GM18507 (cell line): ENCODE measurements at places on chromosomes 1 and 21.

GRCh38 chr1:90717356-90717664, 208 bp upstream of the BARHL2 start:
- DNase-seq: no peak

DNA sequence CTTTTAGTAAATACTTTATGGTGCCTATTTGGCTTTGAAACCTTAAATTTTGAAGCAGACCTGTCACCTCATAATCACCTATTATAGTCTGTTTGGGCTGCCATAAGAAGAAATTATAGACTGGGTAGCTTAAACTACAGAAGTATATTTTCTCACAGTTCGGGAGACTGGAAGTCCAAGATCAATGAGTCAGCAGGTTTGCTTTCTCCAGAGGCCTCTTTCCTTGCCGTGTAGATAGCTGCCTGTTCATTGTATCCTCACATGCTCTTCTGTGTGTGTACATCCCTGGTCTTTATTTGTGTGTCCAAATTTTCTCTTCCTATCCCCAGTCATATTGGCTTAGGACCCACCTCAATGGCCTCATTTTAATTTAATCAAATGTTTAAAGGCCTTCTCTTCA, 518.2 kb downstream of the ADGRL2 start:
- DNase-seq: no peak

DNA sequence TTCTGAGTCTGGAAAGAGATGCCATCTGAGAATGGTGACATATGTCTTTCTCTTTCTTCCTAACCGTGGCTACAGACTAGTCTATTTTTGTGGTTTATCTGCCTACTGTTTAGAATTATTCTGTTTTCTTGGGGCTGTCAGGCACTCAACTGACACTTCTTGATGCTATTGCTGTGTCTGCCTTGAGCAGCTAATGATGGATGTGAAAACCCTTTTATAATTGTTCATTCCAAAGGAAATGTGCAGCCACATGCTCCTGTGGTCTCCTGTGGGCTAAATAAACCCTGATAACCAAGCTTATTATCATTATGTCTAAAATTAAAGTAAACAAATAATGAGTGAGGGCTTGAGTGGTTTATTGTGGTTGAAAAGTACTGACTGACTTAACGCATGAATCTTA, 52.7 kb upstream of the CXADR start:
- no peak for DNase-seq

GRCh38 chr1:175173531-175173930, 19.0 kb downstream of the KIAA0040 start:
- DNase-seq: no peak

- no peak for DNase-seq
Observed at GRCh38 chr1:112878321-112878720, 77.7 kb downstream of the SLC16A1 start.

GRCh38 chr1:90718411-90719329, 1.6 kb upstream of the BARHL2 start:
- DNase-seq: no peak

- no peak for DNase-seq
Observed at GRCh38 chr1:68276448-68276847, 44.1 kb upstream of the WLS start.

DNA sequence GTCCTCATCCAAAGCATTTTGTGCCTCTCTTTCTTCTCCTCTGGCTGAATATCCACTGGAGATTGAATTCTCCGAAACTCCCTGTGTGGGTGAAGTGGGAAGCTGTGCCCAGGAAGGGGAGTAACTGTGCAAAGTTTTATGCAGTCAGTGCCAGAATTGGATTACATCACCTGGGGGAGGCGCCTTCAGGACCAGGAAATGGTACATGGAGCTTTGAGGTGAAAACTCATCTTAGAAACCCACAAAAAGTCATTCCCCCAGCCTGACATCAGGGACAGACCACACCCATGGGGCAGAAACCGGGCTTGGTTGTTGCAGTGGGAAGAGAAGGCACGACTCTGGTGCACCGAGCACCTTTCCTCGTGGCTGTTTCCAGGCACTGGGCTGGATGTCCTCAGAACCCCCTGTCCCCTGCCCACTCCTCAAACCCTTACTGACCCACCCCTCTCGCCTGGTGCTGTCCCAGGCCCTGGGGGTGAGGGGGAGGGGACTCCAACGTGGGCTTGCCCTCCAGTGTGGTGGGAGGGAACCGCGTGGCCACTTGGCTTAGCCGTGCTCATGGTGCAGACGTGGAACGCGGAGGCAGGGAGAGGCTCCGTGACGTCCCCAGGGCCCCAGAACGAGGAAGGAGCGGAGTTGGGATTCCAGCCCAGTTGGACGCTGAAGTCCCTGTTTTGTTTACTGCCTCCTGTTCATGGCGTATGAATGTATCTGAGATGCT, 15.7 kb downstream of the TFF3 start:
- no peak for DNase-seq

DNA sequence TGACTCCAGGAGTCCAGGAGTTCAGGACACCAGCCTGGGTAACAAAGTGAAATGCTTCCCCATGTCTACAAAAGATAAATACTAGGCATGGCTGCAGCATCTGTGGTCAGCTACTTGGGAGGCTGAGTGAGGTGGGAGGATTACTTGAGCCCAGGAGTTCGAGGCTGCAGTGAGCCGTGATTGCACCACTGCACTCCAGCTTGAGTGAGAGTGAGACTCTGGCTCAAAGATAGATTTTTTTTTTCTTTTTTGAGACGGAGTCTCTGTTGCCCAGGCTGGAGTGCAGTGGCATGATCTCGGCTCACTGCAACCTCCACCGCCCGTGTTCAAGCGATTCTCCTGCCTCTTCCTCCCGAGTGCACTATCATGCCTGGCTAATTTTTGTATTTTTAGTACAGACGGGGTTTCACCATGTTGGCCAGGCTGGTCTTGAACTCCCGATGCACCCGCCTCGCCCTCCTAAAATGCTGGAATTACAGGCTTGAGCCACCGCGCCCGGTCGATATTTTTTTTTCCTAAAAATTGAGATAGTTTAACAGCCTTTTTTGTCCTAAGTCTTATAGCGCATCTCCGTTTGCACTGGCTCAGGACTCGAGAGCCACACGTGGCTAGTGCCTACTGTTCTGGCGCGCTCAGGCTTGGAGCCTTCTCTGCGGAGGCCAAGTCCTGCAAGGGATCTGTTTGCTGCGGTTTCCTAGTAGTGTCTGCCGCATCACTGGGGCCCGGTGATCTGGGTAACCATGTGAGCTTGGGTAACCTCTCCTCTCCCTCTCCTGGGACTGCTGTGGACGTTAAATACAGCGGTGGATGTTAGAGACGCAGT, 1.0 kb upstream of the MFN2 start:
- no peak for DNase-seq

DNA sequence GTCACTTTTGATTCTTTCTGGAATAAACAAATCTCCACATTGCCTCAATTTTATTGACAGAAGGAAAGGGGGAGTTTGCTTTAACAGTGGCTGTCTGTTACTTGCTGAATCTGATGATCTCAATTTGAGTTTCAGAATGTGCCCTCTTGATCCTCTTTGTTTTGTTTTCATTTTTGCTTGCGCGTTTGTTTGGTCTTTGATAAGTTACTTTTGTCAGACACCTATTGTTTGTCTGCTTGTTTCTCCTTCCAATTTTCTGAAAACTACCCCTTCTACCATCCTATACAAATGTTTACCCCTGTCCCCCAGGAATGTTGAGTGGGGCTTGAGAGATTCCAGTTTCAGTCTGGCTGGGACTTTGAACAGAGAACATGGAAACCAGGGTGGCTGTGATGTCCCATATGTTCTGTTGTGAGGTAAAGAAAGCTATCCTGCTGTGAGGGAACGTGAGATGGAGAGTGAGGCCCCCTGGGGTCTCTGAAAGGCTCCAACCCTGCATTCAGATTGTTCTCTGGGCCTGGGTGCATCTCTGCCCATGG, 11.8 kb upstream of the XCL2 start:
- no peak for DNase-seq

DNA sequence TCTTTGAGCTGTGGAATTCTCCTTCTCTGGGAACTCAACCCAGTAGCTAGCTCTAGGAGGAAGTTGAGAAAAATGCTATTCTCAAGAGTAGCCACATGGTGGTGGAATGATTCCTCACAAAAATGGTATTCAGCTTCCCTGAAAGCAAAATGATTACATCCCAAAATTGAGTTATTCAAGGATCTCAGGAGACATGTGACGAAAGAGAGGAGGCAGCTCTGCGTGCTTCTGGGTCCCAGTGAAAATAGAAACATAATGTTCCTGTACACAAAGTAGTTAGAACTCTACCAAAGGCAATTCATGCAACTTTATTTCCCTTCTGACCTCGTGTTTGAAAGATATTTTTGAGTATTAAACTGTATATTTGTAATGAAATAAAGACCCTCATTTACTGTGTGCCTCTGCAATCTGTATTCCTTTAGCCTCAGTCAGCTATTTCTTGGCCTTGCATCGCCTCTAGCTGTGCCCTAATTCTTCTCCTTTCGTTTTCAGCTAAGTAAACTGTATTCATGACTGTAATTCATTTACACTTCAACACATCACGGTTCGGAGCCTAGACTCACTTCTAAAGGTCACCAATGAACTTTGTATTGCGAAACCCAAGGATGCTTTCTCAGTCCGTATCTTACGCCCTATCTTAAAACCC, 167.3 kb downstream of the FASLG start:
- no peak for DNase-seq

DNA sequence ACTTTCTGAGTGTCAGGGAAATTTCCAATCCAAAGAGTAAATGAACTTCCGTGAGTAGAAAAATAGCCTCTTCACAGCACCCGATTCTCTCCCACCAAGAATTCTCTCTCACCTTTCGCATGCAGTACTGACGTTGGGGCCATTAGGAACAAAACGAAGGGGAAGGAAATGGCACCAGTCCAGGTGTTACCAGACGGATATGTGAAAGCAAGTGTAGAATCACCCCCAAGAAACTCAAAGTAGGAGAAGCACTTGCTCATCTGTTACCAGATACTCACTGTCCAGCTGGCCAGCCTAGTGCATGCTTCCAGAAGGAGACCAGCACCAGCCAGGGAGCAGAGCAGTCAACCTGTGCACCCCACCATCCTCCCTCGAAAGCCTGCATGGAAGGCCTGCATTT, 55.1 kb downstream of the ITPKB start:
- DNase-seq: no peak

DNA sequence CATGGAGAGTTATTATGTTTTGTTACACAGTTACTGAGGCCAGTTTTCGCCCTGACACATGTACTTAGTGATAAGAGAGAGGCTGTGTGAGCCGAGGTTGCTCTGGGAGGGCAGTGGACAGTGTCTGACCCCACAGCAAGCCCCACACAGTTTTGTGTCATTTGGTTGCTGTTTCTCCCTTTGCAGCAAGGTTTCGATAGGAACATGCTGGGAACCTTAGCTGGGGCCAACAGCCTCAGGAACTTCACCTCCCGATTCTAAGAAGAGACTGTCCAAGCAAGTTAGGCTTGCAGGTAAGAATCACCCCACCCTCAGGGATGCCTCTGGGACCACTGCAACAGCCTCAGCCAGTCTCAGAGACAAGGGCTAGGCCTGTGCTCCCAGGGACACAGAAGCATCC, 45.3 kb downstream of the PKP1 start:
- no peak for DNase-seq

DNA sequence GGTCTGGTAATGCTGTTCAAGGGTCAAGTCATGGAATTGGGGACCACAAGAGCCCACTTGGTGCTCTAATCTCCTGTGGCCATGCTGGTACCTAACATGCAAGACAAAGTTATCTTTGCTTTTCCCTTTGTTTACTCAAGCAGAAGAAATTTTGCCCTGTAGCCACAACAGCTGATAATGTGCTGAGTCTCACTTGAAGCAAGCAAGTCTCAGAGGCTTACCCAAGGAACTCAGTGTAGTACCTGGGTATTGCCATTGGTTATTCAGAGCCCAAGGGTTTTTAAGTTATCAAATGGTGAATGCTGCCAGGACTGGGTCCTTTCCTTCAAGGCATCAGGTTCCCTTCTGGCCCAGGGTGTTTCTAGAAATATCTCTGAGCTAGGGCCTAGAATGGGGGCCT, 198.9 kb upstream of the RNPC3 start:
- DNase-seq: no peak

DNA sequence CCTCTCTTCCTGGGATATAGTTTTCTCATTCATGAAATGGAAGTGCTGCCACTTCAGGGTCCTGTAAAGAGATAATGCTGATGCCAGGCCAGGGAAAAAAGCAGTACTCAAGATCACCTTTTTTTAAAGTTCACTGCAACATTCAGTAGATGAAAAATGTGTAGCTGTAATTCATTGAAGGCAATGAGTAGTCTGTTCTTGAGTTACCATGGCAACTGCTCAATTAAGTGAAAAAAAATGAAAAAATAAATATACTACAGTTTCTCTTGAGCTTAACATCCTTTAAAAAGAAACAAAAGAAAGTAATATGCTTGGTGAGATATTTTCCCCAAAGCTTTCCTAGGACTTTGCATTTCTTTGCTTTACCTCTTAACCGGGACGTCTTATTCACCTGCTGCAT, 183.3 kb downstream of the AK5 start:
- DNase-seq: no peak

DNA sequence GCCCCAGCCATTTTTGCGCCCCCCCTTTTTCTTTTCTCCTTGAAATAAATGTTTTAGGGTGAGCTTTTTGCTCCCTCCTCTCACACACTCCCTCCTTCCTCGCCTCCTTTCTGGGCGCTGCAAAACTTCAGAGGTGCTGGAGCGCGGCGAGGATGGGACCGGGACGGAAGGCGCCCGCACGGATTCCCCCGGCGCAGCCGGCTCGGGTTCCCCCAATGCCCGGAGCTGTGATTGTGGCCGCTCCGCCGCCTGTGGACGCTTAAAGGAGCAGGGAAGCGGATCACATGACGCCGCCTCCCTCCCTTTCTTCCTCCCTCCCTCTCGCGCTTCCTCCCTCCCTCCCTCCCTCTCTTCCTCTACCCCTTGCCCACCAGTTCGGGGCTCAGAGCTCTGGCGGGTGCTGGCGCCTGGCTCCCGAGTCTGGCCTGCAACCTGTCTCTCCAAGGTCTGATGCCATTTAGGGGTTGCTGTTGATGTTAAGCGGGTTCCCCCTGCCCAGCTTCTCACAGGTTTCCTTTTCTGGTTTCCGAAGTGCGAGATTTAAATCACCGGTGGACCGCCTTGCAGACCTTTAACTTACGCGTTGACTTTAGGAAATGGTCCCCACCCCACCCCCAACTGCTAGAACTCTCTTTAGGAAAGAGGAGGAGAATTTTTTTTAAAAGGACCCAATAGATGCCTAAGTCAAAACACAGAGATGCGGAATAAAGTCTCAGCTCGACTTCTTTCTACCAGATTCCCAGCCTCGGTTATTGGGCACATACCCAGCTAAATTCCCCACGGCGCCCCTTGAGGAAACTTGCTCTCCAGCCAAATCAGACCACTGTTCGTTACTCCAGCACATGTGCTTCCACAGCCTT, at the start of gene WLS:
Gene WLS, minus strand, starts transcription at position 235 of the 860 bp plus-strand sequence. Its CDS starts 224 bp downstream, at position 11.
- no peak for DNase-seq

- DNase-seq: no peak
Observed at GRCh38 chr1:15329104-15329820, 80.4 kb upstream of the EFHD2 start.

DNA sequence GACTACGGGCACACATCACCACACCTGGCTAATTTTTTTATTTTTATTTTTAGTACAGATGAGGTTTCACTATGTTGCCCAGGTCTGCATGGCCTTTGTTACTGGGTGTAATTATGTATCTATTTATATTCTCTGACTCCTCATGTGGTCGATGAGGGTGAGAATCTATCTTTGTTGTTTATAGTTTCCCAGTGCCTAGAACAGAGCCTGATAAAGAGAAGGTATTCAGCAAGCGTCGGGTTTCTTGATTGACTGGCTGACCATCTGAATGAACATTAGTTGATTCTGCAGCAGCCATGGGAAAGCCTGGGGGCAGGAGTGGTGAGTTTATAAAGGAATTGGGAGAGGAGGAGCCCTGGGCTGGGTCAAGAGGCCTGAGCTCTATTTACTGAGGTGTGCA, 28.5 kb downstream of the SERINC2 start:
- no peak for DNase-seq

GRCh38 chr21:33836408-33836807, 79.2 kb downstream of the ATP5PO start:
- no peak for DNase-seq

GRCh38 chr1:88683541-88684481, at the start of gene PKN2:
Gene PKN2, plus strand, starts transcription at chr1:88684273. Its CDS starts 308 bp downstream, at chr1:88684581.
- peak; percentile 92 for DNase-seq
